DMS79 (cell line): ENCODE measurements at places on chromosomes 11 and 22.

DNA sequence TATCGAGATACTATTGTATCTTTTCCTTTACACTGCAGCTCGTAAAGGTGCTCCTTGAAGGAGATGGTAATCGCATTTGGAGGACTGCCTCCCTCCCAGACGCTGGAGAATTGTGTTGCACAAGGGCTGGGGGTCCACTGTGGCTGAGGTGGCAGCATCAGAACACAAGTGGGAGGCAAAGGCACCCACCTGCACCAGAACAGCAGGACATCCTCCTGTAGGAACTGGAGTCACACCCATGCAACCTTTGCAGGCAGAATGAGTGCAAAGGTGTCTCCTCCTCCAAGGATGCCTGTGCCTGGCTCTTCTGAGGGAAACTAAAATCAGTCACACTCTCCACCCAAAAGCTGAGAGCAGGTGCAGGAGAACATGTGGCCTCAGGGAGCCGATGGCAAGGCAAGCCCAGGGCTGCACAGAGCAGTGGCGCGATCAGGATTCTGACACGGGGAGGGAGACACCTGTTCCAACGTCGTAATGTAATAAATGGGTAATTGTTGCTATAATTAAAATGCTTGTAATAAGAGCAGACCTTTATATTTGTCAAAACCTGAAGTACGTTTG, 1501.4 kb downstream of the TBC1D22A start:
- DNase-seq: no peak

- no peak for DNase-seq
Observed at GRCh38 chr22:20031732-20032406, 11.0 kb downstream of the TANGO2 start.

GRCh38 chr11:93520726-93521509, 22.3 kb downstream of the SMCO4 start:
- DNase-seq: no peak

DNA sequence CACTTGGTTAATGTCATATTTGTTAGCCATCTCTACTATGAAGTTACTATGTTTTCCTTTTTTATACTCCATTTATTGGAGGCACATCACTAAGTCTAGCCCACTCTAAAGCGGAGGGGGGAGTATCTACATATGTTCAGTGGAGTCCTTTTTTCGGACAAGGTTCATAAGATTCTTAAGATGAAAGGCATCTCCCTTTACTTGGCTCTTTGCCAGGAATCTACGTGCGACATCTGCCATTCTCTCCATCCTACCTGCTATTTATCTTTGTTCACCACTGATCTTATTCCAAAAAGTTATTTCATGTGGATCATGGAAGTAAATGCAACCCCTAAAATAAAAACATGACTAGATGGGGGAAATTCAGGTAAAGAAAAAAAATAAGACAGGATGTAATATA, 77.4 kb upstream of the YWHAH start:
- no peak for DNase-seq

DNA sequence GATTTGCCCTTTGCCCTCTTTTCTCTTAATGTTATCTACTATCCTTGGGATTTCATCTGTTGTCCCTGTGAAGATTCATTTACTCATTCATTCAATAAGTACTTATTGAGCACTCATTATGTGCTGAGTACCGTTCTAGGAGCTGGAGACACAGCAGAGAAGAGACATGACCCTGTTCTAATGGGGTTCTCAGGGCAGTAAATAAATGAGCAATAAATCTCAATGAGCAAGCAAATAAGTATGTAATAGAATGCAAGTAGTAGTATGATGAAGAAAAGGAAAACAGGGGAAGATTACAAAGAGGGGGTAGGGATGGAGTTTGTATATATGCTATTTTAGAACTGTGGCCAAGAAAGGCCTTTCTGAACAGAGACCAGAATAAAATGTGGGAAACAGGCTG, 34.2 kb upstream of the NRIP3 start:
- no peak for DNase-seq

DNA sequence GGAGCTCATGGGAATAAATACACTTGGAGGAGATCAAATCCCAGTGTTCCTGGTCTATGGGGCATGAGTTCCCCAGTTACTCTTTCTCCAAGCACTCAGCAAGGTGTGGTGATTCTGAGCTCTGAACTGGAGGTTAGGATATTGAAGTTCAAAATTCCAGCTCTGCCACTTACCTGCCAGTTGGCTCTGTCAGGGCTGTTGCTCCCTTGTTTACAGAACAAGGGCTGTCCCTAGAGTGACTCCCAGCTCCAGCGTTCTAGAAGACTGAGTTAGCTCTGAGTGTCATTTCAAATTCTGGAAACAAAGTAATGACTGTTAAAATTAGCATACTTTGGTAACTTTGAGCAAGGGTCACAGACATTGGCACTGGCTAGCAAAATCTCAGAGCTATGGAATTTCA, 69.7 kb upstream of the ZBED5 start:
- no peak for DNase-seq
